Activated CD4-positive, alpha-beta memory T cell treated with anti-CD3 and anti-CD28 coated beads, Interleukin-2, amount 10 ng/mL, durations not matched to agents 7 days and 5 days (primary cell): ENCODE measurements at places on chromosomes 5 and 9.

DNA sequence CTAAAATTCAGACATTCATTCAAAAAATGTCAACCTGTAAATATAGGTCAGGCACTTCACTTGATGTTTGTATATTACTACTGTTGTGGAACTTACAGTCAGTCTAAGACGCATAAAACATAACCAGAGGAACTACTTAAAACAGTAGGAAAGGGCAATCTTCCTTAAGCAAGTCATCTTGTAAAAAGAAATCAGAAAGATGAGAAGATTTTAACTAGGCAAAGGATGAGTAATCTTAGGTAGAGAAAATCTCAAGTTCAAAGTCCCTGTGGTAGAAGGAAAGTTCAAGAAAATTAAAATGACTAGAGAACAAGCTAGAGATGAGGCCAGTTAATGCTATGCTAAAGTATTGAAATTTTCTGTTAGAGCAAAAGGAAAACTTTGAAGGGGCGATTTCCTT, 152.4 kb downstream of the RAPGEF6 start:
- no peak for DNase-seq
- peak overlapping the region; percentile 4 for H3K27ac ChIP-seq
- no peak overlapping the region for H3K4me3 ChIP-seq
- H3K4me1 ChIP-seq = peaks cover 39% of the 10 kb centered on the region
- peaks cover 71% of the 10 kb centered on the region for H3K36me3 ChIP-seq

DNA sequence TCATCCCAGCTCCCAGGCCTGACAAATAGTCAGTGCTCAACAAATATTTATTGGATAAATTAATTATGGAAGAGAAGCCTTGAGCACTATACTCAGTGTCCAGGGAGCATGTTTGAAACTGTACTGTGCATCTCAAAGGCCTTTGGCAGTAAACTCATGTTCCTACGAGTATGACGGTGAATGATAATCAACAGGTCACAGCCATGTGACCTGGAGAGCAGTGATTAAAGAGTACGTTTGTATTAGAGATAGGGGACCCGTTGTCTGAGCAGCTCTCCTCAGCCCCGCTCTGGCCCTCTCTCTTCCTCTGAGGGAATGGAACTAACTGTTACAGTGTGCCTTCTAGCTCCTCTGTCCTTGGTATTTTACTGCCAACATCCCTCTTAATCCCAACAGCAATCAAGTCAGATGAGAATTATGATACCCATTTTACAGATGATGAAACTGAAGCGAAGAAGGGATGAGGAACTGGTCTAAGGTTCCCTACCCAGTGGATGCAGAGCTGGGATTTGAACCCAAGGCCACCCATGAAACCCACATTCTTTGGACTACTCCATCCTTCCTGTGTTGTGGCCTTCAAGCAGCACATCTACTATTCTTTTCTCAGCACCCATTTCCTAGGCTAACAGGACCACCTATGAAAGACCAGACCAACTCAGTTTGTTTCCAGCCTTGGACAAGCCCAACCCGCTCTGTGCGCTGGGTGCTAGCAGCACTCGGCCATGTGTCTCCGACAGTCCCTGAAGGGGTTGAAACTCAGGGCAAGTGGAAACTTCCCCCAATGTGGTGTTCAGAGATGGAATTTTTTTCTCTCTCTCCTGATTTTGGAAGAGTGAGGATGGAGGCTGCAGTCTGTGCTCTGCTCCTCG, 34.9 kb downstream of the SPRY4 start:
- DNase-seq = no peak
- H3K27ac ChIP-seq = no peak overlapping the region
- no peaks in the 10 kb centered on the region for H3K36me3 ChIP-seq
- peaks cover 9% of the 10 kb centered on the region for H3K4me1 ChIP-seq
- H3K27me3 ChIP-seq = no peaks in the 10 kb centered on the region

- DNase-seq = no peak
- H3K4me1 ChIP-seq = no peaks in the 10 kb centered on the region
- no peak overlapping the region for H3K27ac ChIP-seq
Observed at GRCh38 chr9:13957089-13957488, 356.9 kb downstream of the NFIB start.

- no peaks in the 10 kb centered on the region for H3K36me3 ChIP-seq
- H3K4me1 ChIP-seq = no peaks in the 10 kb centered on the region
- no peak overlapping the region for H3K4me3 ChIP-seq
- DNase-seq = no peak
- no peak overlapping the region for H3K27ac ChIP-seq
- H3K27me3 ChIP-seq = no peaks in the 10 kb centered on the region
Observed at GRCh38 chr5:124630767-124631704, 115.4 kb downstream of the ZNF608 start.

DNA sequence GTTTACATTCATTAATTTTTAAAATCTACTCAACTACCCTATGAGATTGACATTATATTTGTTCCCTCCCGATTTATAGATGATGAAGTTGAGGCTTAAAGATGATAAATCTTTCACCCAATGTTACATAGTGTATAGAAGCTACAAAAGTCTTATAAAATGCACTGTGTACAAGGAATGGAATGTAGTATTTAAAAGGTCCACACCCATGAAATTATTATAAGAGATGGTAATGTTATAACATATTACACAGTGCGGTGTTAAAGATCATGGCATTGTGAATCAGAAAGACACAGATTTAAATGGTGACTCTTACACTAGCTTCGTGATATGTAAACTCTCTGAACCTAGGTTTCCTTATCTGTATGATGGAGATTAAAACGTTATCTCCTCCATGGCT, 141.6 kb upstream of the CHD1 start:
- H3K36me3 ChIP-seq = no peaks in the 10 kb centered on the region
- no peak overlapping the region for H3K27ac ChIP-seq
- H3K4me3 ChIP-seq = no peak overlapping the region
- no peaks in the 10 kb centered on the region for H3K27me3 ChIP-seq
- H3K4me1 ChIP-seq = no peaks in the 10 kb centered on the region
- no peak for DNase-seq

DNA sequence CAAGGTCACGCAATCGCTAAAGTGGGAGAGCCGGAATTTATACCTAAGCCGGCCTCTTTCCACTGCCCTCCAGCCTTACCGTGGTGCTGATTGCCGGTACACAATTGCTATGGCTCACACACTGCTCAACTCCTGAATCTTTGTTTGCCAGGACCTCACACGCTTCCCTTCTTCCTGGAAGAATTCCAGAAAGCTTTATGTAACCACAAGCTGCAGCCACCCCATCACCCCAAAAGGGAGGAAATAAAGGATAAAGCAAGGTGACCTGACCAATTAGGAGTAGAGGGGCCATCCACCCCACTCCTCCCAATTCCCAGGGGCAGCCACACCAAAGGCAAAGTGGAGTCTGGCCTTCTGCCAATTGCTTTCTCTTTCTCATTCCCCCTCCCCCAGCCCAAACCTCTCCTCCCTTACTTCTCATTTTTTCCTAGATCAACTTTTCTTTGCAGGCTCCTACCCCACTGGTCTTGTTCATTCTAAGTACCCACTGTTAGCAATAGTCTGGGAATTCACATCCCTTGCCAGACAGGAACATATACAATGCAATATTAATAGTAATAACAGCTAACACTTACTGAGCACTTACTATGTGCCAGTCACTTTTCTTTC, 18.0 kb upstream of the CDC23 start:
- DNase-seq = no peak
- no peaks in the 10 kb centered on the region for H3K36me3 ChIP-seq
- peaks cover 12% of the 10 kb centered on the region for H3K27me3 ChIP-seq
- no peak overlapping the region for H3K4me3 ChIP-seq
- H3K27ac ChIP-seq = no peak overlapping the region
- H3K4me1 ChIP-seq = no peaks in the 10 kb centered on the region

- peaks cover 18% of the 10 kb centered on the region for H3K36me3 ChIP-seq
- H3K4me1 ChIP-seq = peaks cover 37% of the 10 kb centered on the region
- peak overlapping the region; percentile 98 for H3K4me3 ChIP-seq
- peak overlapping the region; percentile 96 for H3K27ac ChIP-seq
- no peak for DNase-seq
Observed at GRCh38 chr5:176447591-176447977, 601 bp upstream of the FAF2 start.

DNA sequence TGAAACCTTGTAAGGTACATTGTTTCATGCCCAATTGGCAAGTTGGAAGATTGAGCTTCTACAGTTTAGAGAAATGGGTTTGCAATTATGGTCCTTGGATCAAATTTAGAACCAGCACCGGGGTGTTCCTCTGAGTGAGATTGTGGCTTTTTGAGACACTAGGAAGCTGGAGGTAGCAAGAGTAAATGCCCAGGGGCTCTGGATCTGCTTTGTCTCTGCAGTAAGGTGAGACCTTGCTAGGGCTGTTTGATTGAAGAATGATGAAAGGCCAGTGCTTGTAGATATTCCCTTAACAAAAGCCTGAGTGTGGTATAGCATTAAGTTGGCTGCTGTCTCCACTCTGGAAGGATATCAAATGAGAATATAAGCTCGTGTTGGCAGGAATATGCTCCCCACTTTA, 36.0 kb downstream of the WWC1 start:
- no peak overlapping the region for H3K27ac ChIP-seq
- DNase-seq = no peak
- H3K4me1 ChIP-seq = no peaks in the 10 kb centered on the region
- no peaks in the 10 kb centered on the region for H3K36me3 ChIP-seq

DNA sequence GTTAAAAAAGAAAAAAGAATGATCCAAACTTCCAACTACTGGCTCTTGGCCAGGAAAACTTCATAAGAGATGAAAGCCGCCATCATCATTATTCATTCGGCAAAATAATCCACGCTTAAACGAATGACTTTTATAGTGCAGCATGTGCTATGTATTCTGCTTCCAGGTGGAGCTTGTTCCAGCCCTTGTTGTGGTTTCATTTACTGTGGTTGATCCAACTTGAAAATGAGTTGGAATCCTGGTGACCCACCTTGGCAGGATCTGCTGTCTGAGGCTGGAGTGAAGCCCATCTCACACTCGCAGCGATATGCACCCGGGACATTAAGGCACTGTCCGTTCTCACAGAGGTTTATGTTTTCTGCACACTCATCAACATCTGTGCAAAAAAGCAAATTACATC, 209.6 kb downstream of the FBN2 start:
- no peaks in the 10 kb centered on the region for H3K4me1 ChIP-seq
- no peaks in the 10 kb centered on the region for H3K27me3 ChIP-seq
- H3K4me3 ChIP-seq = no peak overlapping the region
- no peak overlapping the region for H3K27ac ChIP-seq
- H3K36me3 ChIP-seq = no peaks in the 10 kb centered on the region

- H3K27me3 ChIP-seq = peaks cover 8% of the 10 kb centered on the region
- H3K36me3 ChIP-seq = no peaks in the 10 kb centered on the region
- no peak for DNase-seq
- H3K27ac ChIP-seq = no peak overlapping the region
- no peaks in the 10 kb centered on the region for H3K4me1 ChIP-seq
- H3K4me3 ChIP-seq = no peak overlapping the region
Observed at GRCh38 chr5:65084795-65085515, 316.2 kb downstream of the CWC27 start.

DNA sequence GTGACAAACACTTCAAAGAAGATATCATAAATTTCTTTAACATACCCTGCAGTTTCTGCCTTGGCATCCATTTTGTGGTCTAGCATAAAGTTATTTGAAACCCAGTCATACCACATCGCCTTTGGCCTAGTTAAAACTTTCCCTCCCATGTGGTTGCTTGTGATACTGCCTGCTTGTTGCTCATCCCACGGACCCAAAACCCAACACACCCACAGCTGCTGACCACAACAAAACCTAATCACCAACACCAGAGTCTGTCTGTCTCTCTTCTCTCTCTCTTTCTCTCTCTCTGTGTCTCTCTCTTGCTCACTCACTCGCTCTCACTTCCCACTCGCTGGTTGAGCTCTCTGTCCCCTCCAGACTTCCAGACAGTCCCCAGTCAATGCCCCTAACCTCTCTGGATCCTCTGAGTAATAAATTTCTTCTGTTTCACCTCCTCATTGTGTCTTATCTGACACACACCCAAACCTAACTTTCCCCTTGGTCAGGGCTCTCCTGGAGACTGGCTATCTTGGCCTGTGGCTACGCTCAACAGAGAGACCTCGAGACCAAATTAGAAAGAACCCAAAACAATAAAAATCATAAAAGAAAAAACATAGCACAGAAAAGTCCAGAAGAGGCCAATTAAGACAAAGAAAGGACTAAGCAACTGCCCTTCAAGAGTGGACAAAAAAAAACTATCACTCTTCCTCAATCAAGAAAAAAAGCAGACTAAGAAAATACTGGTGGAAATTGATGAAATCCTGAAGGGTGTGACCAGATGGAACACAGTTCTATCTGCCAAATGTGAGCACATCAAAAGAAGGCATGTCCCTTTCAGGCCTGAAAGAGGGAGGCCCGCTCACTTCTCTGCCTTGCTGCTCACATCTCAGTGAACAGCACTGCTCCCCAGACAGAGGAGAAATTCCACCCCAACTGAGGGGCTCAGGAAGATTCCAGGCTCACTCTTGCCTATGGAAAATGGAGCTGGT, 41.5 kb downstream of the TTLL11 start:
- H3K4me3 ChIP-seq = no peak overlapping the region
- peaks cover 10% of the 10 kb centered on the region for H3K4me1 ChIP-seq
- H3K36me3 ChIP-seq = no peaks in the 10 kb centered on the region
- peak overlapping the region; percentile 24 for H3K27ac ChIP-seq
- H3K27me3 ChIP-seq = no peaks in the 10 kb centered on the region
- no peak for DNase-seq

GRCh38 chr5:9431496-9432258, 114.2 kb downstream of the SEMA5A start:
- no peaks in the 10 kb centered on the region for H3K36me3 ChIP-seq
- no peak overlapping the region for H3K4me3 ChIP-seq
- no peaks in the 10 kb centered on the region for H3K27me3 ChIP-seq
- no peak overlapping the region for H3K27ac ChIP-seq
- DNase-seq = no peak

- no peaks in the 10 kb centered on the region for H3K36me3 ChIP-seq
- H3K4me1 ChIP-seq = peaks cover 9% of the 10 kb centered on the region
- H3K27me3 ChIP-seq = peaks cover 15% of the 10 kb centered on the region
- no peak overlapping the region for H3K4me3 ChIP-seq
- DNase-seq = no peak
Observed at GRCh38 chr9:127018935-127019334, 103.5 kb downstream of the ANGPTL2 start.
